ENCODE measurements at places on chromosomes 5 and 9.

DNA sequence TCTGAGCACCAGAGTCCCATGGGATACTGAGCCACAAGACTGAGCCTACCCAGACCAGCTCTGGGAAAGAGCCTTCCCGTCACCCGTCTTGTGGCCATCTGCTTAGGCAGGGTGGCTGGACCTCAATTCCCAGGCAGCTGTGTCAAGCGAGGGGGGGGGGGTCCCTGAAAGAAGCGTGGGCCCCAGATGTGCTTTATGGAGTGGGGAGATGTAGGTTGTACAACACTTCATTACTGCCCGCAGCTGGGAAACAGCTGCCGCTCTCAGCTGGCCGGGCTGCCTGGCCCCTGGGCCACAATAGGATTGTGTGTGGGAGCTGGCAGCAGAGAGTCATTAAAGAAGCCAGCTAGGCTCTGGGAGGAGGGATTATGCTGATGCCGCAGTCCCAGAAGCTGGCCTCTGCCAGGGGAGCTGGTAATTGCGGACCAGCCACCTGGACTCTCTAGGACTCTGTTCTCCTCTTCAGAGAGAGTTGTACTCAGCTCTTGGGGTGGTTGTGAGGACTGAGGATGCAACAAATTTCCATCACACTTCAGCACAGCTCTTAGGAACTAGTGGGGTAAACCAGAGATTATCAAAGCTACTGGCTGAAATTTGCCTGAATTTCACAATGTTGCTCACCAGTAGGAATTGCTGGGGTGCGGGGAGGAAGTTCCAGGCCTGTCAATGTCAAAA lies 145.4 kb downstream of the GADD45G start:
- DNase-seq, result no peak

- DNase-seq, result peak; percentile 55
Observed at GRCh38 chr5:72015103-72015548, 92.1 kb upstream of the MAP1B start.

GRCh38 chr5:98483301-98483685 lies 290.2 kb upstream of the RGMB start:
- no peak for DNase-seq

- DNase-seq, result peak; percentile 48
Observed at GRCh38 chr5:10521466-10522223, 42.2 kb upstream of the ANKRD33B start.

- DNase-seq, result no peak
Observed at GRCh38 chr5:69449511-69449910, 34.6 kb downstream of the MARVELD2 start.

GRCh38 chr9:108885643-108886348 lies 23.7 kb downstream of the ACTL7A start:
- peak; percentile 86 for DNase-seq

DNA sequence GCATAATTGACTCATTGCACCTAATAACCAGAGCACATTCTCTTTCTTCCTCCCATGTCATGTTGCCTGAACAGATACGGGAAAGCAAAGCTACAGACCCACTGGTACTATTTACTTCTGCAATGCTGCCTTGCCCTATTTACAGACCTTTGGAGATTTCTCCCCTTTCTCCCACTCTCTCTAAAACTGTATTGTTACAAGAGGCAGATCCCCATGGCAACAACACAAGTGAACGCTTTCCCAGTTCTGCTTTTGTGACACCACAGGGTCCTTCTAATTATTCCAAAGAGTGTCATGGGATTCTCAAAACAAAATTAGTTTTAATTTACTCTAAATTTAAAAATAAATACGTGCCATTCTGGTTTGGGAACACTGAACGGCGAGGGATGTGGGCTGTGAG lies 104.7 kb downstream of the KCTD16 start:
- no peak for DNase-seq

GRCh38 chr9:3435732-3436131 lies 90.1 kb downstream of the RFX3 start:
- DNase-seq, result no peak

DNA sequence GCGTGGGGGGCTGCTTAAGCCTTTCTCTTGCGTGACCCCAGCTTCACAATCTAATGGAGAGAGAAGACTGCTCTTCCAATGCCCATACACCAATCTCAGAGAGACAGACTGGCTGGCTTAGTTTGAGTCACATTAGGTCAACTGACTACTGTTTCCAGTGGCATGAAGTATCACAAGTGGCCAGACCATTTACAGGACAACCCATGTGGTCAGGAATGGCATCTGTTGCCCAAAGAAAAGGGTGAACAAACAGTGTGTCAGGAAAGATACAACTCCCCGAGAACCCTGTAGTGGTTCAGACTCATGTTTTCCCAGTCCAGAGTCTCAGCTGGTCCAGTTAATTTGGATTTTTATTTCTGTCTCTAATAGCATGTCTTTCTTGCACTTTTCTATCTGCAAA lies 177.4 kb upstream of the IL12B start:
- no peak for DNase-seq

DNA sequence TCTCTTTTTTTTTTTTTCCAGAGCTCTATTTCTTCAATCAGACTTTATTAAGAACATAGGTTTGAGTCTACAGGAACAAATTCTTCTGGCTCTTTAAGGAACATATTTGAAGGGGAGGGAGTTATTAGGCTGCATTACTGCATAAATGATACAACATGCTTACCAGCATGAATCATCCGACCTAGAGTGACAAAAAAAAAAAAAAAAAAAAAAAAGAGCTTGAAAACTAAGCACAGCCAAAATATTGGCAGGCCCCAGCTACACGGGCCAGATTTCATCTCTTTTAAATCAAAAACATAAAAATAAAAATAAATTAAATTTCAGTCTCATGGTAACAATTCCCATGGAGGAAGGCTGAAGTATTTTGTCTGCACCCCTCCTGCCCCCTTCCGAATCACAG lies 26.3 kb downstream of the MSX2 start:
- no peak for DNase-seq

DNA sequence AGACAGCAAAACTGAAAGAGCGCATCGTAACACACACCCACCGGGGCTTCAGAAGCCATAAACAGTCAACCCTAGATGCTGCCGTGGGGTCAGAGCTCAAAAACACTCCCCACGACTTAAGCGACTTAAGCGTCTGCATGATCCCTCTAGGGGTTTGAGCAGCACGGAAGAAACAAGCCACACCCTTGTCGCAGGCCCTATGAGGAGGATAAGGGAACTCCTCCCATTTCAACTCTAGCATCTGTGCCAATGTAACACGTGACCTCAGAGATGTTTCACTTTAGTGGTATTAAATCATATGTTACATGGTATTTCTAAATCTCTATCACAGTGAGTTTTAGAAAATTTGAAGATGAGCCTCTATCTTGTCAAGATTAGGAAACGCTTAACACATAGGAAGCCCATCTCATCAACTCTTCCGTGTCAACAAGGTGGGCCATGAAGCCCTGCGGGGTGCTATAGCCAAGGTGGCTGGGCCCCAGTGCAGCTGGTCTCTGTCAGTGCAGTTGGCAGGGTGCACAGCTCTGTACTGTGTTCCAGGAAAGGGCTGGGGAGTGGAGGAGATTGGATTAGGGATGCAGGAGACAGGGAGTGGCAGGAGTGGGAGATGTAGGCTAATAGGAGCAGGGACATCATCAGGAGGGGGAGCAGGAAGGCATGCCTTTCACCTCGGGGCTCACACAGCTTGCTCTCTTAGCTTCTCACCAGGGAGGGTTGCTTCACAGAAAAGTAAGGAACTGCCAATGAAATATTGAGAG lies 33.1 kb downstream of the ZCCHC9 start:
- DNase-seq, result peak; percentile 12

DNA sequence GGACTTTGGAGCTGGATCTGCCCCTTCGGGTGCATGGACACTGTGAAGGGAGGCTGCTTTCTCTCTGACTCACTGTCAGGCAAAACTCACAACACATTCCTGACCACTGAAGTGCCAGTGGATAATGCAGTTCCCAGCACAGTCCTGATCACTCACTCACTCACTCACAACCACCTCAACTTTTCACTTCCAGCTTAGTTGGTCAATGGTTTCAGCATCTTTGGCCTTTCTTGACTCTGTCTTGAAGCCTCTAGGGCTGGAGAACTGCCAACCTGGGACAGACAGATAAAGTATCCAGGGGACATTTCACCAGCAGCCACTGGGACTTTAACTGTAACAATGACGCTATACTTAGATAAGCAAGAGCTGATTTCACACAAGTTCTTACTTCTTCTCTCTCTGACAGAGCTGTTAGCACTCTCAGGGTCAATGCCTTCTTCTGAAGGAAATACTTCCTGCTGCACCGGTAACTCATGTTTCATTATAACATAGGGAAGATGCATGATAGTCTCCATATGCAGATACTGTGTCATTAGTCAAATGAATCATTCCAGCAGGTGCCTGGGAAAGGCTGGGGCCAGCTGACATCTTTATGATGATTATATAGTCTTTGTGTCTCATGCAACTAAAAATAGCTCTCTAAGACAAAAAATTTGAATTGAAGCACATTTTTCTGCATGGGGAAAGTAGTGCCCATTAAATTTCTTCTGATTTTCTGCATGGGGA lies 499.0 kb downstream of the SEMA5A start:
- DNase-seq, result no peak

GRCh38 chr5:65508978-65509377 lies 27.3 kb upstream of the ADAMTS6 start:
- no peak for DNase-seq

- DNase-seq, result peak; percentile 8
Observed at GRCh38 chr9:134195558-134195957, 31.2 kb upstream of the RNU6ATAC start.

DNA sequence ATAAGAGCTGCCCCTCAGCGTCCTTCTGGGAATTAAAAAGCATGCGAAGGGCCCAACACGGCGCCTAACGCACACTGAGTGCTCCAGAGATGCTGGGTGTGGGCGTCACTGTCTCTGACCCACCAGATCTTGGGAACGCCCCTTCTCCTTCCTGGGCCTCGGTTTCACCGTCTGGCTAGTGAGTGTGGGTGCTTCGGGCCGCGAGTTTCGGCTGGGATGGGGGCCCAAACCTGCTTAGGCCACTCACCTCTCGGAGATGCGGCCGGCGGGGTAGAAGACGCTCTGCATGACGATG lies 3.7 kb downstream of the PIP5KL1 start:
- DNase-seq, result no peak

GRCh38 chr9:129542741-129543140 lies 78.2 kb downstream of the C9orf50 start:
- no peak for DNase-seq

DNA sequence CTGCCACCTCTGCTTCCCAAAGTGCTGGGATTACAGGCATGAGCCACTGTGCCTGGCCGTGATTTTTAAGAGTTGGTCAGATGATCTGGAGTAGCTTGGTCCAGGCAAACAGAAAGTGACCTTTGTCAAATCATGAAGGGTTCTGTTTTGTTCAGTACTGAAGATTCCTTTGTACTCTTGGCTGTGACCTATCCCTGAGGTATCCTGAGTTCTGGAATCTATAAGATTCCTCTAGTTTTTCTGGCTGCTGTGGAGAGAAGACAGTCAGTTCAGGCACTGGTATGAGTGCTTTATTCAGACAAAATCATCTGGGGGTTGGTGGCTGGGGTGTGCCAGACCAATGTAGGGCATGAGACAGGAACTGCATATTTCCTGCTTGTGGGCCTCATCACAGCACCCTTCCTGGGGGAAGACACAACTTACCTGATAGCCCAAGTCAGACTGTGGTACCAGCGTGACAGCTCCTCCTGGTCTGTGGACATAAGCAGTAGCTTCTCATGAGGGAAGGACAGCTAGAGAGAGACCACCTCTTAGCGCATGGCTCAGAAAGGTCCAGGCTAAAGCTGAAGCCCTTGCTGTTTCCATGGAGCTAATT lies 3.1 kb downstream of the ARHGEF39 start:
- no peak for DNase-seq

DNA sequence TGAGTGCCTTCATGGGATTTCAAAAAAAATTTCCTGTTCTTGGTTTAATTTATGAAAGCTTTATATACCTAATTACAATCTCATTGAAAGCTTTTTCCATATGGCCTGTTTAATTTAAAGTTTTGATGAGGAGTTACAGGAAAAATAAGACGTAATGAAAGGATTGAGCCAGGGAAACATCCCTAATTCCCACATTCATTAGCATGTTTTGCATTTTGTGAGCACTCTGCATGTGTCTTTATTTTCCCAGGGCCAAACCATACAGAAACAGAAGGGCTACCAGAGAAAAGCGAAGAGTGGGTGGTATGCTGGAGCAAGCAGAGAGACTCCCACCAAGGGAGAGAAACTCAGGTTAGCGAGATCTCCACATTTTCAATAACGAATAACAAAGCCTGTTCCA lies 20.3 kb upstream of the LECT2 start:
- no peak for DNase-seq

DNA sequence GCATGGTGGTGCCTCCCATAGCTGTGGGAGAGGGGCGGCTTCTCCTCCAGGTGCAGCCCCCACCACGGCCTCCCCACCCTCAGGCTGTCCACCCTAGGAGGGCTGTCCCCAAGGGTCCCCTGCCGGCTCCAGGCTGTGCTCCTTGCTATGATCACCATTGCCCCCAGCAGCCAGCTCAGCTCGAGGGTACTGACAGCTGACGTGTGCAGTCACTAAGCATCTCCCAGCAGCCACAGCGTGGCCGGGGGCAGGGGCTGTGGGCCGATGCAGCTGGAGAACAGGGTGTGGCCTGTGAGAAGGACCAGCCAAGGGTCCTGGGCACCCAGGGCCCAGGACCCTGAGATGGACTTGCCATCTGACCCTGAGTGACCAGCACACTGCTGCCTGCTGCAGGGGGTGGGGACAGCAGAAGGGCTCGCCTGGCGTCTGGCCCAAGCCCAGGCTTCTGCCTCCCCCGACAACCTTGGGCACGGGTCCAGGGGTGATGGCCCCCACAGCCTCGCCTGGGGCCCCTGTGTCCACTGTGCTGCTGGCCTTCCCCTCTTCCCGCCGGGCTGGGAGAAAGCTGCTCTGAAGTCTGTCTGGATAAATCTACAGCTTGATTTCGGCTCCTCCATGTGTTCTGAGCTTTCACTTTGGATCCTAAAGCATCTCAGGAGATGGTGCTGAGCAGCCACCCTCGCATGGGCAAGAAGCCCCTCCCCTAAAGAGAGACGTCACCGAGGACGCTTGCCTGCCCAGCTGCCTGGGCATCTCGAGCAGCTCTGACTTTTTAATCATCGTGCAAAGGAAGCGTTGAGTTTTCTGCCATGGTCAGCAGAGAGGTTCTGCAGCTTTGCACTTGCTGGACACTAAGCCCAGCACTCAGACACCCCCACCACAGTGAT lies 5.5 kb downstream of the KCNT1 start:
- DNase-seq, result no peak

GRCh38 chr5:147482706-147483180 lies 27.1 kb downstream of the DPYSL3 start:
- no peak for DNase-seq

DNA sequence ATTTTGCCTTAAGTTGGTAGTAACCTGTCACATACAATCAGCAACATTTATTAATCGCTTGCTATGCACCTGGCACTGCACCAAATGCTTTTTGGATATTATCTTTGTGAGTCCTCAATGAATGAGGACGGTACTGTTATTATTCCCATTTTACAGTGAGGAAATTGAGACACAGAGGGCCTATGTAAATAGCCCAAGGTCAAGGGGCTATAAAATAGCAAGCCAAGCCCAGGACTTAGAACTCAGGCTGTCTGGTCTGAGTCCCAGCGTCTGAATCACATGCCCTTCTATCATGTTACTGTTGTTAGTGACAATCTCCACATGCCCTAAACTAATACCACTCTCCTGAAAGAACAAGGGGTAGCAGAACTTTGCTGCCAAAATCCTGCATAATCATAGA lies 60.0 kb downstream of the ERAP1 start:
- no peak for DNase-seq

GRCh38 chr5:14105718-14106410 lies 37.3 kb upstream of the TRIO start:
- no peak for DNase-seq
